Fibroblast of skin of right biceps (primary cell): ENCODE measurements at places on chromosomes 6 and 20.
A peak's percentile ranks its signal among the peaks of the same experiment; 100 is the strongest.

- DNase-seq: no peak
Observed at GRCh38 chr20:38931984-38932383, 5.8 kb downstream of the FAM83D start.

DNA sequence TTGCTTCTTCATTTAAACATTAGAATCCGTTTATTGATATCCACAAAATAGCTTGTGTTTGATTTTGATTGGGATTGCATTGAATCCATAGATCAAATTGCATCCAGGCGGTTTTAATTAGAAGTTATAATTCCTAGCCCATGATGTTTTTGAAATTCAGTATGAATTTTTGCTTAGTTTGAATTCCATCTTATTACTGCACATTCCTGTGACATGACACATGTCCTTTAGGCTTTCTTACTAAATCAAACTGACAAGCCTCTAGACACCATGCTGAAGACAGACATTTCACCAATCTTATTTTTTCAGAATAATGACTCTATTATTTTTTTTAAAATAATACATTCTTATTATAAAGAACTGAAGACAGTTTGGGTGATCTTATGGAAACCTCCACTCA, 21.4 kb upstream of the PI16 start:
- peak; percentile 90 for DNase-seq

DNA sequence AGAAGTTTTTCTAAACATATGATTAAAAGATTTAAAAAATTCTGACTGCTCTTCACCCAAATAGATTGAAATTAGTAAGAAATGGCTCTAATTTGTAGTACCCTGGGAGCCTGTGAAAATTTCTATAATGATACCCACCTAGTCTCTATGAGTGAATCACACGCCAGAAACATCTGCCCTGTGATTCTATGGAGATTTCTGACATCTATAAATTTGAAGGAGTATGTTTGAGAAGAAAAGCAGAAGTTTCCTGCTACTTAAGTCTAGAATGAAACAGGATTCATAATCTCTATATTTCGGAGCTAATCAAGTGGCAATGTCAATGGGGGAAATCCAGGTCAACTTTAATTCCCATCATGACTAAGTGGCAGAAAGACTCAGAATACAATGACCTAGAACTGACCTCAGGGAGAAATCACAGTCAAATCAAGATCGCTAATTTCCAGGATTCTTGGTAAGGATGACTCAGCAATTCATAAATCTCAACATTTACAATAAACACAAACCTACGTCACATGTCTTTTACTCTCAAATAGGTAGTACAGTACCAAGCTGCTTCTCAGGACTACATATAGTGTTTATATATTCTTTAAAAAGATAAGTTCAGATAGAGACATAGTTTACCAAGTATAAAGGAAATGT, 186.2 kb upstream of the TNFAIP3 start:
- DNase-seq: no peak

DNA sequence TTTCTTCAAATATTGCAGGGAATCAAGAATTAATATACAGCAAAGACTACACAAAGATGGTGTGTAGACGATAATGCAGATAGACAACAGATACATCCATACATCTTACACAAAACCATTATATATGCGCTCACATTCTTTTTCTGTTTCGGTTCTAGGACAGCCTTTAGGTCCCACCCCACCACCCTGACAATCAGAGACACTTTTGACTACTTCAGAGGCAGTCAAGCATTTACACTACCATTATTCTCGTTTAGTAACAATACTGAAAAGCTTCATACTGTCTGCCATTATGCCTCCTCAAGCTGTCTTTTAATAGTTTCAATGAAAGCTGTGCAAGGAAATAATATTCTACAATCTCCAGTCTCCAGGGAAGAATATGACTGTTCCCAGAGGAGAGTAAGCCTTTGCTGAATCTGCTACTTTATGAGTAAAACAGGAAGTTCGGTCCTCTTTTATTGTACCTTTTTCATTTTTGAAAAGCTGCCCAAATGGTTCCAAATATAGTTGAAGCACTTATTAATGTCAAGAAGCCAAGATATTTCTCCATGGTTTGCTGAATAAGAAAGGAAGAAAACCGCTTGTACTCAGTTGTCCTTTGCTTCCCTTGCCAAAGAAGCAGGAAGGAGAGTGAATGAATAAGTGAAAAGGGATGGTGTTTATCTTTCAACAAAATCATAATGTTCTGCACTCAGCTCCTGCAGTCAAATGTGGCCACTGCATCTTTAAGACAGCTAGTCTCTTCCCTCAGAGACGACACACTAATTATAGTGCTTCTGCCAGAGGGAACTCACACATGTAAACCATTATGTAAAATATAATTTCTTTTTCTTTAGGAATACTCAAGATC, 468.3 kb downstream of the CDC5L start:
- DNase-seq: peak; percentile 84

- peak; percentile 76 for DNase-seq
Observed at GRCh38 chr6:111657146-111657545, 51.5 kb upstream of the TRAF3IP2 start.

DNA sequence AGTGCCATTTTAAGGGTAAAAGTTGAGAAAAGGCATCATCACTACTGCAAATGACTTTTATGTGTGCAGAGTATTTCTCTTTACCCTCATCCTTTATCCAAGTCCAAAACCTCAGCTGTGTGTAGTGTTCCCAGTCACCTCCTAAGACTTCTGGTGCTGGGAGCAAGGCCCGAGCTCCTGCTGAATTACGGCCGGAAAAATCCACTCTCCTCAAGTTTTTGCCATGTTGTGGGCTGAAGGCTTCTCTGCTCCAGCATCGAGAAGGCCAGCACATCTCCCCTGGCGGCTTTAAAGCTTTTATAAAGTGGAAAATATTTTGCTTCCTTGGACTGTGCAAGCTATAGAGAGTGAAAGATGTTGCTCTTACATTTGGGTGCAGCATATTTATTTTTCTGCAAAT, 153.2 kb upstream of the THBS2 start:
- no peak for DNase-seq
